ENCODE measurements at places on chromosomes 7 and 10.

DNA sequence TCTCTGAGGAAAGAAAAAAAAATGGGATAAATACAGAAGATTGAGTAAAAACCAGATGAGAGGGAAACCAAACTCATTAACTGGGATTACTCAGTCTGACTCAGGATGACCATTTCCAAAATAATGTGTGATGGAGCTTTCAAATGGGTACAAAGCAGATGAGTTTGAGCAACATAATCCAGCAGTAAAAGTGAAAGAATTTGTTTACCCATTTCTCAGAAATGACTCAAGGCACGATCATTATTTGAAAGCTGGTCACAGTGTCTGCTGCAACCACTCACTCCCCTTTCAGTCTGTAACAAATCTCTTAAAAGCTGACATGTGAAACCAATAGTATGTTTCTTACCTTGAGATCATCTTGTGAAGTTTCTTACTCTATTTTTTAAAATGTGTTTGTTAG lies 104.7 kb upstream of the KLF14 start:
- no peak for DNase-seq

DNA sequence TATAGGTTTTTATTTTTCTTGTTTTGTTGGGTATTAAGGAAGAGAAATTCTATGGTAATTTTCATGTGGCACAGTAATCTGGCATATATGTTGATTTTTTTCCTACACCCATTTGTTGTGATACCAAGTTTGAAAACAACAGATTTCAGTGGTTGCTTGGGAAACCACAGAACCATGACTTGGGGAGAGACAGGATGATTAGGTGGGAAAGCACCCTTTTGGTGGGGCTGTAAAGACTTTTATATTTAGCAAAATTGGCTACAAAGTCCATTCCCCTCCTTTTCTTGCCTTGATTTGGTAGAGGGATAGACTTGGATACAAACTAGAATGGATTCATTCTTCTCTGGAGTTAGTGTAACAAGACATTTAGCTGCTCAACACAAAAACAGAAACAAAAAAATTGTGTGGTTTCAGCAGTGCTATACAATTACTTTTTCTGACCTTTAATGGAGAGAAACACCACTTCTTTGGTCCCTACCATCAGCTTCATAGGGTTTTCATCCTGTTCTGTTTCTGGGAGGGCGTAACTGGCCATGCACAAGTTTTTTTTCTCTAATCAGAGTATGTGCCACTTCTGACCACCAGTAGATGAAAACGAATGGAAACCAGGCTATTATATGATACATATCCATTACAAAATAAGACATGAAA lies 52.7 kb downstream of the FIGNL1 start:
- no peak for DNase-seq

DNA sequence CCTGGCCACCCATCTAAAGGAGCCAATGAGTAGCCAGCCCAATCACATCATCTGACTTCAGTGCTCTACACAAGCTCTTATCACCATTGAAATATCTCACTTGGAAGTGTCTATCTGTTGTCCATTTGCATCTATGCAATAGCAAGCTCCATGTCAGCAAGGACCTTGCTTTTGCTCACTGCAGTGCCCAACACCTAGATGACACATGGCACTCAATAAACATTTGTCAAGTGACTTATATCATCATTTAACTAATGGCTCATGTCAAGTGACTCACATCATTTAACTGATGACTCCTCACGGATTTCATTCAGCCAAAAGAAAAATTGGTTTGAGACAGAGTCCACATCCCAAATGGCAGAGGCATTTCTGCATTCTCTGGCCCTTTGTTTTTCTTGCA lies 92.9 kb upstream of the ADAM12 start:
- no peak for DNase-seq

DNA sequence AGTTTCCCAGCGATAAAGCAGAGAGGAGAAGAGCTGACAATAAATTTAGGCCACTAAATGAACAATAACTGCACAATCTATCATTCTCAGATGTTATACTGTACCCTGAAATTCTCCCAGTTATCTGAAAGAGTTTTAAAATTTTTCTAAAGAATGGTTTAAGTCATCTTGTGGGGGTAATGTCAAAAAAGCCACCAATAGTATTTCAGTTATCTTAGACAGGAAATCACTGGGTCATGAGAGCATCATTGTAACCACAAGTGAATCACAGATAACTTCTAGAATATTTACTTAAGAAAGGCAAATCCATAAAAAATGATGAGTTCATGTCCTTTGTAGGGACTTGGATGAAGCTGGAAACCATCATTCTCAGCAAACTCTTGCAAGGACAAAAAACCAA lies 147.1 kb downstream of the DNAJB9 start:
- DNase-seq = no peak
